ENCODE measurements at places on chromosomes 3 and 15.

GRCh38 chr3:131396170-131396569 lies 14.6 kb downstream of the NUDT16 start:
- DNase-seq: no peak

DNA sequence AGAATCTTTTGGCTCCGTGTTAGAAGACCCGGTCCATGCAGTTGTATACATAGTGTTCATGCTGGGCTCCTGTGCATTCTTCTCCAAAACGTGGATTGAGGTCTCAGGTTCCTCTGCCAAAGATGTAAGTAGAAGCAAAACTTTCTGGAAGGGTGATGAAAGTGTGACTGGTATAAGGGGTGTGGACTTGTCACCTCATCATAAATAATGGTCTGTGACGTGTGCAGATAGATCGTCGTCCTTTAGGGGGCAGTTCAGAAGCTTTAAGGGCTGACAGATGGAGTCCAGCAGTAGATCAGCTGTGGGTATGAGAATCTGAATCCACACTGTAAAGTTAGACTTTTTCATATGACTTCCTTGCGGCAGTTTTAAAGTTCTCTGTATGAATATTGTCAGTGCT lies 15.3 kb downstream of the SEC61A1 start:
- DNase-seq: no peak

GRCh38 chr15:60652245-60652644 lies 173.3 kb upstream of the ICE2 start:
- DNase-seq: no peak

DNA sequence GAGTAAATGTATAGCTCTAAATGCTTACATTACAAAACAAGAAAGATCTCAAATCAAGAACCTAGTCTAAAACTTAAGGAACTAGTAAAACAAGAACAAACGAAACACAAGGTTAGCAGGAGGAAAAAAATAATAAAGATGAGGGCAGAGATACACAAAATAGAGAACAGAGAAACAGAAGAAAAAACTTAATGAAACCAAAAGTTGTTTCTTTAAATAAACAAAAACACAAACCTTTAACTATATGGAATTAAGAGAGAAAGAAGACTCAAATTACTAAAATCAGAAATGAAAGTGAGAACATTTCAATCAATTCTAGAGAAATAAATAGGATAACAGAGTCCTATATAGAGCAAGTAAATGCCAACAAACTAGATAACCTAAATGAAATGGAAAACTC lies 59.6 kb downstream of the DLG1 start:
- no peak for DNase-seq

- no peak for DNase-seq
These were observed 92.0 kb downstream of the PDE8A start for GRCh38 chr15:85073556-85074194.

Data from stimulated activated CD8-positive, alpha-beta memory T cell treated with anti-CD3 and anti-CD28 coated beads, Interleukin-7, amount 100 ng/mL, for 24 hours (primary cell).